Activated CD8-positive, alpha-beta T cell treated with anti-CD3 and anti-CD28 coated beads, Interleukin-2, amount 10 ng/mL, durations not matched to agents 7 days and 5 days (primary cell): ENCODE measurements at places on chromosomes 11 and 22. TPM values are rescaled to one million over a fixed set of nuclear protein-coding genes. Genes with fewer than 3 reads are reported as not detected.

DNA sequence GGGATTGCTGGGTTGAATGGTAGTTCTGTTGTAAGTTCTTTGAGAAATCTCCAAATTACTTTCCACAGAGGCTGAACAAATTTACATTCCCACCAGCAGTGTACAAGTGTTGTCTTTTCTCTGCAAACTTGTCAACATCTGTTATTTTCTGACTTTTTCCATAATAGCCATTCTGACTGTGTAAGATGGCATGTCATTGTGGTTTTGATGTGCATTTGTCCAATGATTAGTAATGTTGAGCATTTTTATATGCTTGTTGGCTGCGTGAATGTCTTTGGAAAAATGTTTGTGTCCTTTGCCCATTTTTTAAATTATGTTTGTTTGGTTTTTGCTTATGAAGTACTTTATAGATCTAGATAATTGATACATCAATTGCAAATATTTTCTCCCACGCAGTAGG, 1025.0 kb downstream of the JRKL start:
- DNase-seq: no peak
- no peak overlapping the region for H3K4me3 ChIP-seq
- no peaks in the 10 kb centered on the region for H3K4me1 ChIP-seq
- no peaks in the 10 kb centered on the region for H3K27me3 ChIP-seq

- no peak overlapping the region for H3K4me3 ChIP-seq
- peaks cover 27% of the 10 kb centered on the region for H3K27me3 ChIP-seq
- peaks cover 26% of the 10 kb centered on the region for H3K4me1 ChIP-seq
- H3K27ac ChIP-seq: no peak overlapping the region
- no peak for DNase-seq
- H3K36me3 ChIP-seq: no peaks in the 10 kb centered on the region
Measured at GRCh38 chr11:47593492-47593933, 698 bp downstream of the C1QTNF4 start.

DNA sequence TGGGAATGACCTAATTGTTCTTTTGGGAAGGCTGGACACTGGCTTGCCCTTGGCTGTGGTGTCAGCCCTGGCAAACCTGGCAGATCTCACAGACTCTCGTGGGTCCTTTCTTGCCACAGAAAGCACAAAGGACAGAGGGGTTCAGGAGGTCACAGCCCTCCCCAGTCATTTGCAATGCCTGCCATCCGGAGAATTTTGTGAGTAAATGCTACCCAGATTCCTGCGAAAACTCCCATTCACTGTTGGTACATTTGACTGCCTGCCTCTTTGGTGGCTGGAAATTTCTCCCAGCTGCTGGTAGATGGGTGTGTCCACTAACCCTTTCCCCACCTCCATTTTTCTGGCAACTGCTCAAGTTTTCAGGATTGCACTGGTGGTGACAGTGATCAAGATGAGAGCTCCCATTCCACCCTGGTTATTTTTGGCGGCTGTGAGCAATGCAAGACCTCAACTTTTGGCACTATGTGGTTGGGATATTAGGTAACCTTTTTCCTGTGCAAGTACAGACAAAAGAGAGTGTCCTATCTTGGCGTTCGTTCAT, 155.7 kb downstream of the NAV2 start:
- H3K4me1 ChIP-seq: no peaks in the 10 kb centered on the region
- H3K4me3 ChIP-seq: no peak overlapping the region
- H3K27ac ChIP-seq: no peak overlapping the region
- no peaks in the 10 kb centered on the region for H3K36me3 ChIP-seq
- no peaks in the 10 kb centered on the region for H3K27me3 ChIP-seq

DNA sequence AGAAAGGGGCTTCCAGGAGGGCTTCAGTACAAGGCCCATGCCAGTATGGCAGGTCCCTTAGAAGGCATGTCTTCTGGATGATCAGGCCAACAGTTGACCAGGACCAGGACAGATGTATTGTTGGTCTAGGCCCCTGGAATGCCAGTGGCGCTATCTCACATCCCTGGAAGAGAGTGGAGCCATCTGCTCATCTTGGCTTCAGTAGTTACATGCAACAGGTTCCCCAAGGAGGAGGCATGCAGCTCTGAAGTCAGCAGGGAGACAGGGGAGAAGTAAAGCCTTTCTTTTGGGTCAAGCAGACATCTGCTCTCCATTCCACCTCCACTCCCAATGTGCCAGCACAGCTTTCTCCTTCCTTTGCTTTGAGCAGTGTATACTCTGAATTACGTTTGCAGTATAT, 244.1 kb downstream of the KIRREL3 start:
- DNase-seq: no peak
- H3K4me1 ChIP-seq: no peaks in the 10 kb centered on the region
- no peaks in the 10 kb centered on the region for H3K36me3 ChIP-seq
- no peak overlapping the region for H3K27ac ChIP-seq
- no peak overlapping the region for H3K4me3 ChIP-seq
- no peaks in the 10 kb centered on the region for H3K27me3 ChIP-seq

DNA sequence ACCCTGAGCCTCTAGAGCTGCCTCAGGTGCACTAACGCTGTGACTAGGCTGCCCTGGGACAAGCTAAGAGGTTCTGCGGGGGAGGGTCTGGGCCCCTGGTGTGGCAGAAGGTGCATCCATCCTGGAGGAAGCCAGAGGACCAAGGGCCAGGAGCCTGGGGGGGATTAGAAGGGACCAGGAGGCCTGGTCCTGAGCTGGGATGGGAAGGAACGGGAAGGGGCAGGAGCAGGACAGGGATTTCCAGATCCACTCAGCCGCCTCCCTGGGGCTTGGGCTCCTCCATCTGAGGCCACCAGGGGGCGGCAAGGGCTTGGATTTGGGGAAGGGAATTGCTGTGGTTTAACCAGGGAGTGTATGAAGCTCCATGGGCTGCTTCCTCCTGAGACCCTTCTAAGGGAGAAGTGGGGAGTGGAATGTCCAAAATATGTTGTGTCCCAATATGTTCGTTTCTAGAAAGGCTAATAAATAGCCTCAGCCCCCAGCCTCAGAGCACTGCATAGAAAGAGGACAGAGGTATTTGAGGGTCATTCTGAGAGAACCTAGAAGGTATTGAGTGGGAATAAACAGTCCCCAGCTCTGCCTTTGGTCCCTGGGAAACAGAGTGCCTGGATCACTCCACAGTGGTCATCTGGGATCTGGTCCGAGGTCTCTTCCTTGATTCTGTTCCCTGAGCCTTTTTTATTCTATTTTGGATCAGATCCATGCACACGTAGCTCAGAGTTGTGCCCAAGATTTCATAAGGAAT, 17.4 kb upstream of the PRAME start:
- H3K27me3 ChIP-seq: peaks cover 14% of the 10 kb centered on the region
- H3K4me1 ChIP-seq: no peaks in the 10 kb centered on the region
- H3K36me3 ChIP-seq: no peaks in the 10 kb centered on the region
- peak; percentile 35 for DNase-seq

- peaks cover 53% of the 10 kb centered on the region for H3K36me3 ChIP-seq
- no peaks in the 10 kb centered on the region for H3K27me3 ChIP-seq
- peaks cover 36% of the 10 kb centered on the region for H3K4me1 ChIP-seq
- DNase-seq: peak; percentile 36
Measured at GRCh38 chr22:19448739-19449421, 1.4 kb upstream of the C22orf39 start.

DNA sequence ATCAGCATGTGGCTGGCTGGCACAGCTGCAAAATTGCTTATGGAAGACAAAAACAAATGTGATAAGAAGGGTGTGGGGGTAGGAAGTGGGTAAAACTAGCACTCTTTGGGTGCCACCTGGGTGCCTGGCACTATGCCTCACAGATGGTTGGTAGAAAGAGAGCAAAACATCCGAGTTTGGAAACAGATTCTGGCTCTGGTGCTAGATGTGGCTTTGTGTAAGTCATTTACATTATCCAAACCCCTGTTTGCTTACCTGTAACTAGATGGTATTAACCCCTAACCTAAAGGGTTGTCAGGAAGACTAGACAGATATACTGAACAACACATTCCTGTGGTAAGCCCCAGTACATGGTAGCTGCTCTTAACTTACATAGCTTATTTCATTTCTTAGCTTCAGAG, 905.6 kb downstream of the DLG2 start:
- H3K4me3 ChIP-seq: no peak overlapping the region
- DNase-seq: no peak
- H3K27ac ChIP-seq: no peak overlapping the region
- H3K27me3 ChIP-seq: peaks cover 9% of the 10 kb centered on the region
- peaks cover 4% of the 10 kb centered on the region for H3K4me1 ChIP-seq

DNA sequence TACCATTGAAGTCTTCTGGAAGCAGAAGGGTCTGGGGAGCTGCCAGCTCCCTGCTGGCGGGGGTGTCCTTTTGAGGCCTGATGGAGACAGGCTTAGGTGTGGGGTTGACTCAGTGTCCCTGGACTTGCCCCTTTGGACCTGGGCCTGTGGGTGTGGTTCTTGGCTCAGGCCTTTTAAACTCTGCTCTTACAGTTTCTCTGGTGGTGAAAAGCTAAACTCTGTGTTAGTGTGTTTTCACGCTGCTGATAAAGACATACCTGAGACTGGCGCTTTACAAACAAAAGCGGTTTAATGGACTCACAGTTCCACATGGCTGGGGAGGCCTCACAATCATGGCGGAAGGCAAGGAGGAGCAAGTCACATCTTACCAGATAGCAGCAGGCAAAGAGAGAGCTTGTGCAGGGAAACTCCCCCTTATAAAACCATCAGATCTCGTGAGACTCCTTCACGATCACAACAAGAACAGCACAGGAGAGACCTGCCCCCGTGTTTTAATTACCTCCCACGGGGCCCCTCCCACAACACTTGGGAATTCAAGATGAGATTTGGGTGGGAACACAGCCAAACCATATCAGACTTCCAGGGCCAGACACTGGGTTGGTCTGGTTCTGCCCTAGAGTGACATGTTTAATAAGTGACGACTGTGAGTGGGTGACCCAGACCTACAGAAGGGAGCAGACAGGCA, 26.5 kb downstream of the GRAMD4 start:
- no peak overlapping the region for H3K4me3 ChIP-seq
- DNase-seq: no peak
- H3K27me3 ChIP-seq: no peaks in the 10 kb centered on the region
- H3K36me3 ChIP-seq: no peaks in the 10 kb centered on the region
- H3K27ac ChIP-seq: no peak overlapping the region

GRCh38 chr22:25413620-25414019, 150.9 kb upstream of the GRK3 start:
- no peak overlapping the region for H3K27ac ChIP-seq
- DNase-seq: no peak
- H3K27me3 ChIP-seq: peaks cover 27% of the 10 kb centered on the region
- peaks cover 14% of the 10 kb centered on the region for H3K4me1 ChIP-seq
- H3K36me3 ChIP-seq: no peaks in the 10 kb centered on the region

DNA sequence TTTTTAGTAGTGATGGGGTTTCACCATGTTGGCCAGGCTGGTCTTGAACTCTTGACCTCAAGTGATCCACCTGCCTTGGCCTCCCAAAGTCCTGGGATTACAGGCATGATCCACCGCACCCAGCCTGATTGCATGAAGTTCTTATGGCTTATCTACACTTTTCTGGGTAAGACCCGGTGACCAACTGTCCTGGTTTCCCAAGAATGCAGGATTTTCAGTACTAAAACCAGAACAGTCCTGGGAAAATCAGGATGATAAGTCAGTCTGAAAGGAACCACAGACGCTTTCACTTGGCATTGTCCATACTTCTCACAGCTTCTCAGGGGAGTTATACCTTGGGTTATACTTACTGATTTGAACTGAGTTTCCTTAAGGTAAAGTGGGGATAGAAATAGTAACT, 1.4 kb upstream of the BPIFC start:
- H3K36me3 ChIP-seq: no peaks in the 10 kb centered on the region
- H3K4me3 ChIP-seq: no peak overlapping the region
- DNase-seq: no peak
- no peak overlapping the region for H3K27ac ChIP-seq

GRCh38 chr11:76839311-76839710, 21.4 kb upstream of the ACER3 start:
- no peak overlapping the region for H3K27ac ChIP-seq
- no peak for DNase-seq
- H3K36me3 ChIP-seq: no peaks in the 10 kb centered on the region
- H3K4me1 ChIP-seq: no peaks in the 10 kb centered on the region
- peaks cover 27% of the 10 kb centered on the region for H3K27me3 ChIP-seq

DNA sequence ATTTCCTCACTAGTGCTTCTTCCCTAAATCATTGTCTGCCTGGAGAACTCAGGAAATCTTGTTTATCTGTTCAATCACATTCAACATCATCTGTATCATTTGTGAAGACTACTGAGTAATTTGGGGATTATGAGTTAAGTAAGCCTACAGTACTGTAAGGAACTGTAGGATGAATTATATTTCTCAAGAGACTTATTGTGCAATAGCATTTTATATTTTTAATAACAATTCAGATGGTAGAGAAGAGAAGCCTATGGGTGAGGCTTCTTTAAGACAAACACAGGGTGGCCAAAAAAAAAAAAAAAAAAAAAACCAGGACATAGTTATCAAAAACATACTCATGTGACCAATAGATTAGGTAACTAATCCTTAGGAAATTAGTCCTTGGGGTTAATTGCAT, 282.7 kb downstream of the FAM181B start:
- H3K4me3 ChIP-seq: no peak overlapping the region
- DNase-seq: no peak
- H3K27me3 ChIP-seq: no peaks in the 10 kb centered on the region
- no peak overlapping the region for H3K27ac ChIP-seq
- H3K36me3 ChIP-seq: no peaks in the 10 kb centered on the region

- H3K4me1 ChIP-seq: peaks cover 12% of the 10 kb centered on the region
- no peak overlapping the region for H3K27ac ChIP-seq
- H3K4me3 ChIP-seq: no peak overlapping the region
- peaks cover 11% of the 10 kb centered on the region for H3K27me3 ChIP-seq
- DNase-seq: no peak
Measured at GRCh38 chr22:38338772-38339379, 21.6 kb upstream of the CSNK1E start.

DNA sequence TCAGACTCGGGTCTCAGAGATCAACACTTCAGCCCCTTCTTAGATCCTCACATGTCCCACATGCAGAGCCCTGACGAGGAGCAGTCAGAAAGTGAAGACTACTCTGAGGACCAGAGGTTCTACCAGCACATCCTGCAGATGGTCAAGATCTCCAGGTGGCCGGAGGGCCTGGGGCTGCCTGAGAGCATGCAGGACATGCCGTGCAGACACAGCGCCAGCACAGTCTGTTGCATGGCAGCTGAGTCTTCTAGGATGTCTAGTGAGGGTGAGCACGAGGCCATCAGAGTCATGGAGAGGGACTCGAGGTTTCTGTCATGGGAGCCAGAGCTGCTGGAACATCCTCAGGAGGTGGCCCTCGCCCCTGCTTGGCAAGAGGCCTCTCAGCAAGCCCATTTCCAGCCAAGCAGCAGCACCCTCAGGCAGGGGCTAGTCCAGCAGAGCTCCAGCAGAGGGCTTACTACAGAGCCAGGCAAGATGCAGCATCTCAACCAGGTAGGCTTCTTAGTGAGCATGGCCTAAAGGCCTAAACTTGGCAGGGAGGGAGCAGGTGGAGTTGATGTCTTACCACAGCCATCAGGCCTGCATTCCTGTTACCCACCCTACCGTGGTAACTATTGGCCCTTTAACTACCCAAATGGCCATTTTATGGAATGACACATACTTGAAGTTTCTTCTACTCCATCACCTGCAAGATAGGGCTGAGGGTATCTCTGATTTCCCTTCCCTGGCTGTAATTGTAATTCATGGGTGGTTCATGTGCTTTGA, 28.7 kb downstream of the CEP164 start:
- H3K4me3 ChIP-seq: no peak overlapping the region
- DNase-seq: no peak
- no peaks in the 10 kb centered on the region for H3K4me1 ChIP-seq
- H3K27me3 ChIP-seq: no peaks in the 10 kb centered on the region
- no peak overlapping the region for H3K27ac ChIP-seq
- peaks cover 13% of the 10 kb centered on the region for H3K36me3 ChIP-seq

Gene C11orf97
- not detected for total RNA-seq

Gene MMP13
- not detected for total RNA-seq

Gene OR51F2
- not detected for total RNA-seq

Gene TPBGL
- total RNA-seq: not detected

Gene KCNC1
- total RNA-seq: not detected

Gene OR52A1
- not detected for total RNA-seq

Gene PHOX2A
- not detected for total RNA-seq
